ENCODE measurements at places on chromosomes 4 and X. TPM values are rescaled to one million over a fixed set of nuclear protein-coding genes. Genes with fewer than 3 reads are reported as not detected.

Gene TAB3
- total RNA-seq: 27.7 TPM

Gene NMU
- 0.92 TPM for total RNA-seq

Gene CXorf66
- not detected for total RNA-seq

Gene PPM1K
- total RNA-seq: 27.8 TPM

Gene IBSP
- not detected for total RNA-seq

Gene SPINK2
- total RNA-seq: not detected

Gene ACE2
- 1.0 TPM for total RNA-seq

Gene ARX
- total RNA-seq: not detected

Gene CXCL10
- total RNA-seq: not detected

Gene TRPC5OS
- total RNA-seq: not detected

Gene TEX11
- not detected for total RNA-seq

Gene CT45A1
- total RNA-seq: not detected

Gene TDO2
- 5.0 TPM for total RNA-seq

Gene NEXMIF
- 3.9 TPM for total RNA-seq

Gene HHIP
- total RNA-seq: 31.9 TPM

Gene RBM47
- 196 TPM for total RNA-seq

Gene SYNPO2
- 186 TPM for total RNA-seq

Measured in stomach (tissue), 19 donors.